Cardiac fibroblast (primary cell): ENCODE measurements at places on chromosomes 4 and X.

DNA sequence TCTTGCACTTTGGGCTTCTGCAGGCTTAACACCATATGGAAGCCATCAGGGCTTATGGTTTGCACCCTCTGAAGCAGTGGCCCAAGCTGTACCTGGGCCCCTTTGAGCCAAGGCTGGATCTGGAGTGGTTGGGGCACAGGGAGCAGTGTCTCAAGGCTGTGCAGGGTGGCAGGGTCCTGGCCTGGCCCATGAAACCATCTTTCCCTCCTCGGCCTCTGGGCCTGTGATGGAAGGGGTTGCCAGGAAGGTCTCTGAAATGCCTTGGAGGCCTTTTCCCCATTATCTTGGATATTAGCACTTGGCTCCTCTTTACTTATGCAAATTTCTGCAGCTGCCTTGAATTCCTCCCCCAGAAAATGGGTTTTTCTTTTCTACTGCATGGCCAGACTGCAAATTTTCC, 134.7 kb upstream of the USP9X start:
- no peak for DNase-seq

- DNase-seq = peak; percentile 65
Observed at GRCh38 chrX:8044947-8045346, 117.7 kb upstream of the PNPLA4 start.

DNA sequence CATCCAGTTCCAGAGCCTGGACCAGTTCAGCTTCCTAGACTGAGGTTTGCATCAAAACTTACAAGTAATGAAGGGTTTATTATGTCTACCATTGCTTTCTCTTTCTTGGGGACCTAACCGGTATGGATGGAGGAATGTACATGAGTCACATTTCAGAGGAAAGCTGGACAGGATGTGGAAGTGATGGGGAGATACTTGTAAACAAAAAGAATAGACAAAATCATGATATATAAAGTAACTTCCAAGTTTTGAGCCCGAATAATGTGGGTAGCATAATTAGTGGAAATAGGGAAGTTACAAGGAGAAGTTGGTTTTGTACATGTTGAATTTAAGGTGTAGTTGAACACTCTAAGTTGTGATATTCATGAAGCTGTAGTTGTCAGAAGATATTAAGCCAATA, 15.0 kb downstream of the FNIP2 start:
- DNase-seq = peak; percentile 73

GRCh38 chr4:95510145-95510544, 38.6 kb downstream of the UNC5C start:
- peak; percentile 72 for DNase-seq

GRCh38 chrX:80602036-80602860, 182.0 kb downstream of the TENT5D start:
- peak; percentile 4 for DNase-seq

DNA sequence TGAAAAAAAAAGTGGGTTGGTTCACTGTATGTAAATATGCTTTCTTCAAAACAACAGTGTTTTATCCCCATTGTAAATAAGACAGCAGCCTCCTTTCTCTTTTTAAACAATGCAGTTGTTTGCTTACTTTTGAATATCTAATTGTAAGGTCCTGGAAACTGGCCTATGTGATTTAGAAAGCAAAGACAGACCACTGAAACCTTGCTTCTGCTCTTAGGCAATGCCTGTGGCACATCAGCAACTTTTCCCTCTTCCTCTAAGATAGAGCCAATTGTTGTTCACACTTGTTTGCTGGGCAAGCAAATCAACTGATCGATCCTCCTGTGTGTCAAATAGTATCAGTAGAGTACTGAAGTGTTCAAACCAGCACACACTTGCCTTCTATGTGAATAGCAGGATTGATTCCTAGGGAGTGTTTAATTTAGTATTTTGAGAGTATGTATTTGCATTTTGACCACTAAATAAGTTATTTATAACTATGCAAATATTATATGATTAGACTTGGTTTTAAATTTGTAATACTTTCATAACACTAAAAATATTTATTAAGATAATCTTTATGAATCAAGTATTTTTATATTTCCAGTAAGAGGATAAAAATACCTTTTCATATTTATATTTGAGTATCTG, 55.4 kb upstream of the GRPR start:
- no peak for DNase-seq

DNA sequence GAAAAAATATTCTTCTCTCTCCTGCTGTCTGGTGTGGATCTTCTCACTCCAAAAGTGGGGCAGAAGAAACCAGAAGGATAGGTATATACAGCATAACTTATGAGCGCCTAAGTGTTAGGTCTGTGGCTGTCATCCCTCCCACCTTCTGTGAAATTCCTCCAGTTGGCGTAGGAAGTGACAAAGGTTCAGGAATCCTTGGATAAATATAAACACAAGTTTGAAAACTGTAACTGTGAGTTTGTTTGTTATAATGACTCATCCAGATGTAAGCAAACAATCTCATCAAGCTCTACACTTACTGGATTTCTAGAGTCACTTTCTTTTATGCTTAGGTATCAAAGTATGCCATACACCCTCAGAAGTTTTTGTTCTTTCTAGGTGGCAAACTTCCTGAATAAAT, 405.2 kb downstream of the FAT4 start:
- no peak for DNase-seq

DNA sequence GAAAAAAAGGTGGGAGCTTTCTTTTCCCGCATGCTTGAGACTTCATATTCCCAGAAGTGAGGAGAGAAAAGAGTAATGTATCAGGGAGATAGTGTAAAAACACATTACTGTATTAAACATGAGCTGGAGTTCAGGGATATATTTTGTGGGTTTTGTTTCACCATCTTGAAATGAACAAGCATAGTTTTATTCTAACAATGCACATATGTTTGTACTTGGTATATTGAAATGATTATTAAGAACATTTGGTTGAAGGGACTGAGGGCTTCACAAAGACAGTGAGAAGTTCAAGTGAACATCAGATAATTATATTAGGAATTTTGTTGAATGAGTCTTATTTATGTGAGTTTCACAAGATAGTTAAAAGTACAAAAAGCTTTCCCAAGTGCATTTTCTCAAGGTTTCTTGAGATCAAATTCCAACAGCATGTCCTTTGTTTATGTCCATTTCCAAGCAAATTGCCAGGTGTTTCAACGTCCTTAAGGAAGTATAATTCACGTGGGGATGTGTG, 368.8 kb downstream of the ANKRD50 start:
- no peak for DNase-seq

GRCh38 chr4:22413471-22413870, 102.4 kb downstream of the ADGRA3 start:
- no peak for DNase-seq

- no peak for DNase-seq
Observed at GRCh38 chrX:37752936-37753335, 26.9 kb upstream of the CYBB start.

GRCh38 chrX:43750248-43750676, 94.2 kb downstream of the MAOA start:
- DNase-seq = peak; percentile 70

DNA sequence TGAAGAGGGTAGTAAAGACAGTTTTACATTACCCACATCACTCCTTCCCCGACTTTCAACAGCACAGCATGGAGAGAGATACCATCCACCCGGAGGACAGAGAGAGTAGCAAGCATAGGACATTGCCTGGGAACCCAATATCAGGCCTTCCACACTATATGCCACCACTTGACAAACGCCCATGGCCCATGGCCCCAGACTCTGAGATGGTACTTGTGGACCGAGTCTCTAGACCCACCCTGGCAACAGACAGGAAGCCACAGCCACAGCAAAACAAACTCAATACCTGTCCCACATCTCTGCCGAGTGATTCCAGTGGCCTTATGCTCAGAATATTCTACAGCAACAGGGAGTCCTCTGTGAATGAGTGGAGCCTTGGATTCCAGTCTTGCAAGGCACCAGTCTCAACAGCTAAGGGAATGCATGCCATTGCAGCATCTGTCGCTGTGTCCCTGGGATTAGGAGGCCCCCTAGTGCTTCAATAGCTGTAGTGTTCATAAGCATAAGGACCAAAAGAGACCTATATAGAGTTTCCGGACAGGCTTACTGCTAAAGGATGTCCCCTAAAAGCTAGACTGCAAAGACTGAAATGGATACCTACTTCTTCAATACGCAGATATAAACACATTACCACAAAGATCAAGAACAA, 14.7 kb upstream of the CT55 start:
- peak; percentile 62 for DNase-seq

GRCh38 chrX:44945736-44946135, 72.7 kb downstream of the KDM6A start:
- no peak for DNase-seq

DNA sequence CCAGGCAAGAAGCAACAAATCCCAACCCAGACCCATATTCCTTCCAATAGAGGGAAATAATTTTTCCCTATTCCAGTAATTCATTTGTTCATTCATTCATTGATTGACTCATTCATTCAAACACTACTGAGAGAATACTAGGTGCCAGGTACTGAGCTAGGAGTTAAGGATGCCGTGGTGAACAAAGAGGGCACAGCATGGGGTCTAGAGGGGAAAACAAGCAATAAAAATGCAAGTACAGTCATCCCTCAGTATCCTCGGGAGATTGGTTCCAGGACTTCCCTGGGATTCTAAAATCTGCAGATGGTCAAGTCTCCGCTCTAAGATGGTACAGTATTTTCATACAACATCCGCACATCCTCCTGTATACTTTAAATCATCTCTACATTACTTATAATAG, 18.7 kb downstream of the RASGEF1B start:
- no peak for DNase-seq

DNA sequence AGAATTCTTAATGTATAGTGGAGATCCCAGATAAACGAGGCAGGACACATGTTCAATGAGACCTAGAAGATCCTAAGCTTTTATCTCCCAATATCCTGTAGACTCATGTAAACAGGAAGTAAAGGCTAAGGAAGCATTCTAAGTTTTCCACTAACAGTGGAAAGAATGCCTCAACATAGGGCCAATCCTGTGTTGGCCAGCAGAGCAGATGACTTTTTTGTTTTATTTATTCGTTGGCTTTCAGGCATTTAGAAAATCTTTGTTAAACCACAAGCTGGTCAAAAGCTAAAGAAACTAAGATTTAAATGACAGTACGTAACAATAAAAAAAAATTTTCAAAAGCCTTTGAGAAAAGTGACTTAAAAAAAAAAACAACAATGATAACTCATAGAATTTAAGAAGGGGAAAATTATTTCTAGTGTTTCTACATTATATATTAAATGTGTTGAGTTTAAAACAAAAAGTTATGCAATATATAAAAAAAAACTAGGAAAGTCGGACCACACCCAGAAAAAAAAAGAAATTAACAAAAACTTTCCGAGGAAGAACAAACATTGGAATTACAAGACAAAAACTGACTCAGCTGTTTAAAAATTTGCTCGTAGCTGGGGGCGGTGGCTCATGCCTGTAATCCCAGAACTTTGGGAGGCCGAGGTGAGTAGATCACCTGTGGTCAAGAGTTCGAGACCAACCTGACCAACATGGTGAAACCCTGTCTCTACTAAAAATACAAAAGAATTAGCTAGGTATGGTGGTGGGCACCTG, 759.3 kb downstream of the FSTL5 start:
- no peak for DNase-seq

DNA sequence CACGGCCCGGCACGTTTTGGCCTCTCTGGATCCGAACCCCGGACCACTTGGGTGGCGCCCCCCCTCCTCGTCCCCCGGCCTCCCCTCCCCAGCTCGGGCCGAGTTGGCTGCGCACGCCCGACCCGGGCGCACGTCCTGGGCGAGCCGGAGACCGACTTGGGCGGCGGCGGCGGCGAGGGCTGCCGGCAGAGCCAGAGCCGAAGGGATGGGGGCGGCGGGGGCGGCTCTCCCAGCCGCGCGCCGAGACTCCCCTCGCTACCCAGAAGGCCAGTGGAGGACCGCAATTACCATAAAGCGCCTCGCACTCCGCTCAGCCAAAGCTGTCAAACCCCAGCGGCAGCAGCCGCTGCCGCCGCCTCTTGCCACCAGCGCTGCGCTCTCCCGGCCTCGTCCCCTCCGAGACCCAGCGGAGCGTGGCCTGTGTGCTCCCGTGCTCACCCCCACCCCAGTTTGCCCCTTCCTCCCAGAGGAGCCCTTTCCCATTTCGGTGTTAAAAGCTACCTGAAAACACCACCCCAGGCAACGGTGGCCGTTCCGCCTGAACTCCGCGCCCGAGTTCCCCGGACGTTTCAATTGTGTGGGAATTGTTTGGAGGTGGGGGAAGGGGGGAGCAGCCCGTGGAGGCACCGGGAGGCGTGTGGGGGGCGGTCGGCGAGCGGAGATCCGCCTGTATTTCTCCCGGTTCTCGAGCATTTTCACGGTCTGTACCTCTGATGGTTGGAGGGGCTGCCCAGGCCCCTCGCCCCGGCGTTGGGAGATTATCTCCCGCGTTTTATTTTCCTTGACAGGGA, 701 bp upstream of the BCOR start:
- DNase-seq = peak; percentile 51

- peak; percentile 74 for DNase-seq
Observed at GRCh38 chrX:10612215-10612614, 8.2 kb downstream of the MID1 start.
